NCI-H1930 (cell line): ENCODE measurements at places on chromosomes 4 and X.

GRCh38 chrX:130071611-130072344 is 38.5 kb downstream of the ELF4 start:
- DNase-seq, result no peak

DNA sequence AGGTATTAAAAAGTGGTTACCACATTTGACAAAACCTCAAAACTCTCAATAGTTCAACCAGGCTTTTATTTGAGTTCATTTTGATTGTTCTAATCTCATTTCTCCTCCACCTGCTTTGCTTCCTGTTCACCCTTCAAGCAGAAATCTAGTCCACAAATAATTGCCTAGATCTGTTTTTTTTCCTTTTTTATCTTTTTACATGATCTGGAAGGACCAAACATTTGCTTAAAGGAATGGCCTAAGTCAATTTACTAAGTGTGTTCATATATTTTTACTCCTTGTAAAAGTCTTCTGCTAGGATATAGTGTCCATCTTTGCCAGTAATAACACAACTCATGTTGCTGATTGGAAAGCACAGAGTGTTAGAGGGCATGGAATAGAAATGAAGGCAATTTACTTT is 26.2 kb upstream of the VEGFD start:
- DNase-seq, result no peak

DNA sequence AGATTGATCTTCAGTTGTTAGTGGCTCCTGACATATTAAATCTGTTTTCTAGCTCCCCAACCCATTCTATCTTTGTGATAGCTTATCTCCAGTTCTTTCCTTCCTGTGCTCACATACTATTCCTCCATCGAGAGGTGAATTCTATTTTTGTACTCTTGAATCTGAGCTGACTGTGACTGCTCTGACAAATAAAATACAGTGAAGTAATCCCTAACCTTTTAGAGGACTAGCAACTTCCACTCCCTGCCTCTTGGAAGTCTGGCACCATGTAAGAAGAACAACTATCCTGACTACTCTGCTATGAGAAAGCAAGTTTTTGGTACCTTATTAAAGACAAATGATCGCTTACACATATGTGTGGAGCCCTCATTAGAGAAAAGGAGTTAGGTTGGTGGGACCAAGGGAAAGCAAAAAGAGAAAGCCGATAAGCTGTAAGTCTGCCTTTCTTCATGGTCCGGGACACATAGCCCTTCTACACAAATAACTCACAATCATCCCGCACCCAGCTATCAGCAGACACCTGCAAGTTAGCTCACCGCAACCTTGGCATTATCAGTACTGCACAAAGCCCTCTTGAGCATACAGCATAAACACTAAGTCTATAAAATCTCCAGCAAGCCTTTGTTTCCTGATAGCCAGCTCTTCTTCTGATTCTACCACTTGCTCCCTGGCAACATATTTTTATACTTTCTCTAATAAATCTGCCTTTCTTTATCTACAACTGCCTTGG is 13.5 kb upstream of the PPM1K start:
- DNase-seq, result no peak

GRCh38 chr4:170030121-170030520 is 3.9 kb upstream of the MFAP3L start:
- no peak for DNase-seq

GRCh38 chr4:157303471-157303960 is 83.0 kb downstream of the GRIA2 start:
- DNase-seq, result no peak

DNA sequence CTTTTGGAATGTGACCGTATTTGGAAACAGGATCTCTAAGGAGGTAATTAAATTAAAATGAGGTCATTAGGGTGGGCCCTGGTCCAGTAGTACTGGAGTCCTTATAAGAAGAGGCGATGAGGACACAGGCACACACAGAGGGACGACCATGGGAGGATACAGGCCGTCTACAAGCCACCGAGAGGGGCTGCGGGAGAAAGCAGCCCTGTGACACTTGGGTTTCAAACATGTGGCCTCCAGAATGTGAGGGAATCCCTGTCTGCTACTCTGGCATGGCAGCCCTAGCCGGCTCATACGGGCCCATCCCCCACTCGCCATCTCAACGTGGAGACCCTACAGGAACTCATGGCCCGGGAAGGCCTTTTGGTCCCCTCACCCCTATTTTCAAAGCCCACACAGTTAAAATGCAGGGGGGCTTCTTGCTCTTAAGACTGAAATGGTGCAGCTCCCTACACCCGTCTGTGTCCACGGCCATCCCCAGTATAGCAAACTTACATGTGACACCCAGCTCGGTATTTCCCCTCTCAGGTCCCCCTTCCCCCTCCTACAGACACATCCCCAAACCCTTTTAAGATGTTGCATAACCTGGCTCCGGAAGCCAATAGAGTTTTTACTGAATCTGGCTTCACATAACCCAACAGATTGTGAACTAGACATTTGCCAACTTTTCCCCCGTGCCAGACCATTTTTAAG is 124.1 kb upstream of the TBL1X start:
- no peak for DNase-seq

DNA sequence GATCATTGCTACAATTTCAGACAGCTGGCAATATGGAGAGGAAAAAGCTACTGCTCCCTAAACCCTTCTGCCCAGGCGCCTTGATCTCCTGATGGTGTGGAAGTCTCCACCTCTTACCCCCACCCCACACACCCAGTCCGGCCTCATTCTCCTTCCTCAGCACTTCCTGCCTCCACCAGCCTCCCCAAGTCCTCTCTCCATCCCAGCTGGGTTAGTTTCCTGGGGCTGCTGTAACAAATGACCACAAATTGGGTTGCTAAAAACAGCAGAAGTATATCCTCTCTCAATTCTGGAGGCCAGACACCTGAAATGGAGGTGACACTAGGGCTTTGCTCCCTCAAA is 1.1 kb upstream of the CCNQ start:
- no peak for DNase-seq

DNA sequence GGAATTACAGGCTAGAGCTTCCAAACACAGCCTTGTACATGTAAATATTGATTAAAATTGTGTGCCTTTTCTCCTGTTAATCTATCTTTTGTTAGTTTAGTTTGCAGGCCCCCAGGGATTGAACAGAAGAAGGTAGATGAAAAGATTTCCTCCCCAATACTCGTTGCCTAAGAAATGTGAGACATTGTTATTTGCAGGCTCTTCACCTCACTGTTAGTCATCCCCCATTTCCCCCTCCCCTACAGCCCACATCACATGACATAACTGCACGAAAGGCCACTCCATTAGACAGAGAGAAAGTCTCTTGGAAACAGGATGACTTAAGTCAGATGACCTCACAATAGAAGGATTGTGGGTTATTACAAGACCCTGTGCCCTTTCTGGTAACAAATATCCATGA is 13.3 kb upstream of the MID1 start:
- no peak for DNase-seq

DNA sequence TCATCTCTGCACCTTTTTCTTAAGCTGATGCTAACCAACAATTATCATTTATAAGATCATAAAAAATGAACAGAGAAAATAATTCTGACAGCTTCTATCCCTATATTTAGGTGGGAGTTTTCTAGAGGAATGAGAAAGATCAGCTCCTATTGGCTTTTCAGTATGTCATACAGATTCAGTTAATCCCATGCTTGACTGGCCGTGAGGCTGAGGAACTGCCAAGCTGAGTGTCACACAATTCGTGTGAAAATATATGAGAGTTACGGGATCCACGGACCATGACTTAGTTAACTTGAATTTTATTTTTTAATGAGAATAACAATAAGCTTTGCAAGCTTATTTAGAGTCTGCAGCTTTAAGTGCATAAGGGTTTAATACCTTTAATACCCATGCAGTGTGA is 37.5 kb downstream of the PHEX start:
- DNase-seq, result no peak

- DNase-seq, result no peak
Observed at GRCh38 chr4:14984448-14984847, 17.8 kb upstream of the CPEB2 start.

DNA sequence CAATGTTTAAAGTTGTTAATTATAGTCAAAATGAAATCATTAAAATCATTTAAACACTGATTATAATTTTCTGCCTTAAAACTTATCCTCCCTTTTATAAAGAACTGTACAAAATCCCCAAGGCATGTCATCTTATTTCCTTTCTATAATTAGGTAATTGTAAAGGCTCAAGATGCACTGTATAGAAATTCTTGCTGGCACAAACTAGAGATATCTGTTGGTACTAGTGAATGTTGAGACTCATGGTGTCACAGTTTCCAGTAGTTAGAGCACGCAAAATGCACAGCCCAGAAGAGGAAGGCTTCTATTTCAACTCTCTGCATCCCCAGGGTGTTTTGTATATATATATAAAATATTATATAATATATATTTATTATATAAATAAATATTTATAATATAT is 22.7 kb upstream of the PLA2G12A start:
- DNase-seq, result no peak

- no peak for DNase-seq
Observed at GRCh38 chr4:93983140-93983539, 154.6 kb downstream of the ATOH1 start.

GRCh38 chrX:40165206-40165605 is 67.4 kb upstream of the BCOR start:
- no peak for DNase-seq

DNA sequence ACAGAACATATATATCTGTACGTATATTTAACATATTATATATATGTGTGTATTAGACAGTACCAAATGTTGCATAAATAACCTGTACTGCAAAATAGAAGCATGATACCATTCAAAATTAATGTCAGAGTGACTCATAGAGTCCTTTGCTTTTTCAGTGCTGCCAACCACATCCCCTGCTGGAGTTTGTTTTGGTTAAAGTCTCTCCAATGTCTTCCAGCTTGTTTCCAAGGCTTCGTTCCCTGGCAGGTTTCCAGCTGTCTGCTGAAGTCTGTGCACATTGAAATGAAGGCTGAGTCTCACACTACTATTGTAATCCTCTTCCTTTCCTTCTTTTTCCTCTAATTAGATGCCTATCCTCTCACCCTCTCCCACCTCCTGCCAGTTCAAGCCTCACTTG is 14.9 kb downstream of the NRK start:
- no peak for DNase-seq

DNA sequence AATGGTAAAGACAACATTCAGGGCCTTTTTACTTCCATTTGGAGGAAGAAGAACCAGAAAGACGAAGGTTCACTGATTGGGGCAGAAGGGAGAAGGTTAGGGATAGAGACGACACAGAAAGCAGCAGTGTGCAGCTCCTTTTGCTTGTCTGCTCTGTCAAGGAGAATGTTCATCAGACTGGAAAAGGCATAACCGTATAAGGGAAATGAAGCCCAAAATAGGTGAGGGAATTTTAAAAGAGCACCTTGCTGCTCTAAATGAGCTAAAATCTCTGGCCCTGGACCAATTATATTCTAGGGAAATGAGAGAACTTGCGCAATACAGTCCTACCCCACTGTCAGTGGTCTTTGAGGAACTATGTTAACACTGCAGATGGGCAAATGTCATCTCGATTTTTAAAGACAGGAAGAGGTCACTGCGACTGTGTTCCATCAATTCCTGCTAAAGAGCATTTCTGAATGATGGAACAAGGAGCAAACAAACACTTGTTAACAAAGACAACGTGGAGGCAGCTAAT is 909.8 kb upstream of the FTHL17 start:
- DNase-seq, result no peak

DNA sequence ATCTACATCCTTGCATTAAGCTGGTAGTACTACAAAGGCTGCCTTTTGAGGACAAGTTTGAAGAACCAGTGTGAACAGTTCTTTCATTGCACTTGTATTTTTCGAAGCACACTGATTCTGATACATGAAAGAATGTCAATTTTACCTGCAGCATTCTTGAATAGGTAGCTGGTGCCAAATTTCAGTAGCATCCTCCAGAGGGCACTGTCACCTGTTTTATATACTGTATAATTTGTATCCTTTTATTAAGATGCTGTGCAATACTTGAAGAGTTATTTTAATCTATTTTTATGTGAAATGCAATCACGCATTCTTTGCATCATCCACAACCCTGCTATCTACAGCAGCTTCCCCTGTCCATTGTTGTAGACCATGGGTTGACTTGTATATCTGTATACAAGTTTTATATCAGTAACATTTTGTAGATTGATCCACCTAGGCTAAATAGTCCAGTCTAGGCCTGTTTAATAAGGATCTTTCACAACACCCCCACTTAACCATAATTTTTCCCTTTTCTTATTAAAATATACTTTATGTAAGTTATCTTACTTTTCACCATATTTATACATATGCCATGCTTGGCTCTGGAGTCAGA is 325.7 kb downstream of the PCDH7 start:
- DNase-seq, result no peak

GRCh38 chr4:156018383-156018782 is 64.7 kb upstream of the CTSO start:
- peak; percentile 4 for DNase-seq

DNA sequence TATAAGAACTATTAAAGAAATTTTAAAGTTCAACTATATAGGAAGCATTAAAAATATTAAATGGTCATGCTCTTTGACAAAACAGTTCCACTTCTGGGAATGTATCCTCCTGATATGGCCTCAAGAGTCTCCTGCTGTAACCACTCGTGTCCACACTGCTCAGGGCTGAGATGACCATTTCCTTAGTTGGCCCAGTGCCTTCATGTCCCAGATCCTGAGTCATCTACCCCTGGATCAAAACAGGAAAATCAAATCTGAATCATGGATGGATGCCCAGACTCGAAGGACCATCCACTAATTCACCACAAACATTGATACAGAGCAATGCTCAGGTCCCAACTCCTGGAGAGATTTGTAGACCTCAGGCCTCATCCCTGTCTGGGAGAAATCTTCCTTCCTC is 44.7 kb downstream of the GPRASP3 start:
- DNase-seq, result no peak

GRCh38 chr4:19492606-19493005 is 759.1 kb upstream of the SLIT2 start:
- no peak for DNase-seq

DNA sequence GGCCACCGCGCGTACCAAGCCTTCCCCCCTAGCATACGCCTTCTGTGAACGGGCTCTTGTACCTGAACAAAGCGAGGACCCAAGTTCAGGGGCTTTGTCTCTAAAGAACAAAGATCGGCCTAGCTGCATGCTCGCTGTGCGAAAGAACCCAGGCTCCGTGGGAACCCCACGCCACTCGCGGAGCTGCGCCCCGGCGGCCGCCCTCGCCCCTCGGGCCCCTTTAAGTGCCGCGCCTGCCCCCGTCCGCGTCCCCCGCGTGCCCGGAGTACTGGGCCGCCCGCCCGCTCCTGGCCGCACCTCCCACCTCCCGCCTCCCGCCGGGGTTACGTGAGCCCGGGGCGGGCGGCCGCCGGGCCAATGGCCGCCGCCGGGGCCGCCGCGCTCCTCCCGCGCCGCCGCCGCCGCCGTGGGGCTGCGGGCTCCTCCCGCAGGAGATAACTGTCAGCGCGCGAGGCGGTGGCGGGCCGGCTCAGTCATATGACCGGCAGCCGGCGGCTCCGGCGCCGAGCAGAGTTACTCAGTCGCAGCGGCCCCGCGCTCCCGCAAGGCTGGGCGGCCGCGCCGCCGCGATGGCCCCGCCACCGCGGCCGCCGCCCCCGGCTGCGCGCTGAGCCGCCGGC is at the start of gene FNIP2:
Gene FNIP2, plus strand, starts transcription at position 472 of the 620 bp plus-strand sequence. CDS start 187 bp downstream, outside the sequence.
- DNase-seq, result peak; percentile 58

GRCh38 chr4:43103048-43103447 is 210.5 kb downstream of the GRXCR1 start:
- no peak for DNase-seq
